ENCODE measurements at places on chromosomes 2 and 18. TPM values are rescaled to one million over a fixed set of nuclear protein-coding genes. Genes with fewer than 3 reads are reported as not detected.

GRCh38 chr2:133627741-133628140 is 59.5 kb upstream of the NCKAP5 start:
- no peak for DNase-seq

DNA sequence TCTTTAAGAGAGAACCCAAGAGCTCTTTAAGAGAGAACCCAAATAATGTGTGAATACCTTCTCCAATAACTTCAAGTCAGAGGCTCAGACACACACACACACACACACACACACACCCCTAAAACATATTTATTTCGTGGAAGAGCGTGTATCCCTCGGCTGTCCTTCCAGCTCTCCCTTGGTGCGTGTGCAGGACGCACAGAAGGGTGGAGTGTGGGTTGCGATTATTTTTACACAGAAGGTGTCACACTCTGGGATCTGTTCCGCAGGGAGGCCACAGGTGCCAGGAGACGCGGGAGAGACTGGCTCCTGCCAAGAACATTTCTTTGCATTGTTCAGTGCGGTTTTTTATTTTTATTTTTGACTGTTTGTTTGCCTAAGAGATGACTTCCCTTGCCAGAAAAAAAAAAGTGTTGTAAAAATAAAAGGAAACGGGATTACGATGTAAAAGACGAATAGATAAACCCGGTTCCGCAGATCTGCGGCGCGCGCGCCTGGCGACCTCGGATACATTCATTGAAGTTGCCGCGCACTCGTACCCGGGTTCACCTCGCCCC is 47.3 kb upstream of the ATP6V1B1 start:
- DNase-seq: no peak

DNA sequence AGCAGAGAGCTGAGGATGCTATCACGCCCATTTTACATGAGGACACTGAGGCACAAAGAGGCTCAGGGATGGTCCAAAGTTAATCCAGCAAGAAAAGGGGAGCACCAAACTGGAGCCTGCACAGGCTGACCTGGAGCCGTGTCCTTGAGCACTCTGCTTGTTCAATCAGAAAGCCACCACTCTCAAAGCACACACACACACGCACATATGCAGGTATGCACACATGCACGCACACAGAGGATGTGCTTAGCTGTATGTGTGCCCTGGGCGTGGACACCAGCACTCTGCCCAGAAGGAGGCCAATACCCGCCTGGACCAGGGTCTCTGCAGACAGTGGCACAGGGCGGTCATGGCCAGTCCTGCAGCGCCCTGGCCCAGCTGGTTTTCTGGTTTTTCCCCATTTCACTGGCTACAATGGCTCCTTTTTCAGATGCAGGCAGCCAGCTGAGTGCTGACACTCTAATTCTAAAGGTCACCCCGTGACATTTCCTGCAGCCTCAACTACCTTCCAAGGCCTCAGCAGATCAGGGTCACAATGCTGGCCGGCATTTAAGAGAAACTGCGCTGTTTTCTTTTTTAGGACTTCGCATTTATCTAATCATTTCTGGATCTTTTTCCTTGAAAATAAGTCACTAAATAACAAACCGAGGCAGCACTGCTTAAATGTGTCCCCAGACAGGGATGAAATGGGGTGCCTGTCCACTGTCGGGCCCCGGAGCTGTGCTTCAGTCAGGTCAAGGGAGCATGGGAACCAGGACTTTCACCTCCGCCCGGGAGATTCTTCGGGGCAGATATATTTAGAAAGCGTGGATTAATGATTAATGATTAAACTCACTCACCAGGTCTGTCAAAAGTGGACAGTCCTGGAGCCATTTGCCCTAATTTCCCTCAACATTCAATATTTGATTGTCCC is 104.5 kb downstream of the HDAC4 start:
- no peak for DNase-seq

DNA sequence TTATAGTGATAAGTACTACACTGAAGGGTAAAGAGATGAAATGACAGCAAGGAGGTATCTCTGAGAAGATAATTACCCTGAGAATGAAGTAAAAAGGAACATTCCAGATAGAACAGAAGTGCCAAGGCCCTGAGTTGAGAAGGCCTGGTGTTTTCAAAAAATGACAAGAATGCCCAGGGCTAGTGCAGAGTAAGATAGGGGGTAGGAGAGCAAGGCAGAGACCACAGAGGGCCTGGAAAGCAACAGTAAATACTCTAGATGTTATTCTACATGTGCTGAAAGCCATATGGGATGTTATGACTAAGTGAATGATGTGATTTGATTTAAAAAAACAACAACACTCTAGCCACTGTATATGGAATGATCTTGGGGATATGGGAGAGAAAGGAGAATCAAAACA is 52.3 kb downstream of the BAZ2B start:
- DNase-seq: no peak

The MC2R gene
- polyA plus RNA-seq: 0.13 TPM

The SP140L gene
- polyA plus RNA-seq: 7.1 TPM

The ADGRF3 gene
- polyA plus RNA-seq: 0.82 TPM

DNA sequence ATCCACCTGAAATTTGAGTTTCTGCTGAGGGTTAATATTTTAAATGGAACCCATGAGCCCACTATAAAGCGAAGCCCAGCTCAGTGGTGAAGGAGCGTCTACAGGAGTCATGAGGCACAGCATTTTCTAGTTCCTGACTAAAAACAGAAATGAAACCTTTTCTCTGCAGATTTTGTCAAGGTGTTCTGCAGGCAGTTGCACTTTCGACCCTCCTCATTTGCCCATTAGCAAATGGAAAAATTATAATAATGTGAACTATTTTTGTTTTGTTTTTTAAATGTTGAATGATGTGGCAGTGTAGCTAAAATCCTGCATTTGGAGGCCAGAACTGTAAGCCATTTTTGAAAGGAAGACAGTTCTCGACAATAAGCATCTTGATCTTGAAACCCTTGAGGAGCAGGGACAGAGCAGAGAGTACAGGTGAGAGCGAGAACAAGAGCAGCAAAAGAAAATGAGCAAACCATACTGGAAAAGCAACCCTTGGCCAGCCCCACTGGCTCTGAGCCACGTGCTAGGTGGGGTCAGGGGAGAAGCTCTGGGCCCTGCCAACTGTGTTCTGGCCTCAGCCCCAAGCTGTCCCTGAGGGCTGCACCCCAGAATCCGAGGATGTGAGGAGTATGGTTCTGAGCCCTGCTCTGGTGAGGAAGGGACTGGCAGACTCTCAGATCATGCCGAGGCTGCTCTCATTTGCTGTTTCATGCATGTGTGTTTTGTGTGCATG is 26.4 kb upstream of the COPS8 start:
- no peak for DNase-seq

GRCh38 chr2:50863856-50864255 is 168.1 kb downstream of the NRXN1 start:
- no peak for DNase-seq

DNA sequence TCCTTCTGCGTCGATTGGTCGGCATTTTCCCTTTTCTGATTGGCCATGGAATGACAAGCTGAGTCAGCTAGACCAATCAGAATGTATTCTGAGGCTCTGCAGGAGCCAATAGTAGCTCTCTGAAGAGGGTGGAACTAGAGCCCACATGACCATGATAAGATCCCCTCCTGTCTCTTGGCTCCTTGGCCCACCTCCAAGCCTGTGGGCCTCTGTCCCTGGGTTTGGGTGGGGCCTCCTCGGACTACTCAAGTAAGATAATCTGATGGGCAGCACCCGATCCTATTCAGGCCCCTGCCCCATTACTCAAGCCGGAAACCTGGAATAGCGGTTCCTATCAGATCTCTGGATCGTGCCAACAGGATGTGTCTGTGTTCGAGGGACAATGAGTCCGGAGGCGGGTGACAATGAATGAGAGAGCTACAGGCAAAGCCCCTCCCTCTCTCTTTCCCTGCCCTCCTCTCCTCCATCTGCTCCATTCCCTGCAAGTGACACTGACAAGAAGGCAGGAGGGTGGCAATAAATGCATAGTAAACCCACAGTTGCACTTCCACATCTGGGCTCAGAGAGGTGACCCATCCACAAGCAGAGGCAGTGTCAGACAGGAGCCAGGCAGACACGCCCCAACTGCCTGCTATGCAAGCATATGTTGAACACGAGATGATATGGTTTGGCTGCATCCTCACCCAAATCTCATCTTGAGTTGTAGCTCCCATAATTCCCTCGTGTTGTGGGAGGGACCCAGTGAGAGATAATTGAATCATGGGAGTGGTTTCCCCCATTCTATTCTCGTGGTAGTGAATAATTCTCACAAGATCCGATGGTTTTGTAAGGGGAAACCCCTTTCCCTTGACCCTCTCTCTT is 114.7 kb downstream of the TNS1 start:
- no peak for DNase-seq

GRCh38 chr2:133092571-133092970 is 422.6 kb upstream of the LYPD1 start:
- no peak for DNase-seq

GRCh38 chr2:170485254-170486026 is 229.7 kb upstream of the SP5 start:
- no peak for DNase-seq

The SLC23A3 gene
- polyA plus RNA-seq: 3.4 TPM

GRCh38 chr2:172103471-172104272 is 972 bp upstream of the DLX2 start:
- DNase-seq: peak; percentile 88

DNA sequence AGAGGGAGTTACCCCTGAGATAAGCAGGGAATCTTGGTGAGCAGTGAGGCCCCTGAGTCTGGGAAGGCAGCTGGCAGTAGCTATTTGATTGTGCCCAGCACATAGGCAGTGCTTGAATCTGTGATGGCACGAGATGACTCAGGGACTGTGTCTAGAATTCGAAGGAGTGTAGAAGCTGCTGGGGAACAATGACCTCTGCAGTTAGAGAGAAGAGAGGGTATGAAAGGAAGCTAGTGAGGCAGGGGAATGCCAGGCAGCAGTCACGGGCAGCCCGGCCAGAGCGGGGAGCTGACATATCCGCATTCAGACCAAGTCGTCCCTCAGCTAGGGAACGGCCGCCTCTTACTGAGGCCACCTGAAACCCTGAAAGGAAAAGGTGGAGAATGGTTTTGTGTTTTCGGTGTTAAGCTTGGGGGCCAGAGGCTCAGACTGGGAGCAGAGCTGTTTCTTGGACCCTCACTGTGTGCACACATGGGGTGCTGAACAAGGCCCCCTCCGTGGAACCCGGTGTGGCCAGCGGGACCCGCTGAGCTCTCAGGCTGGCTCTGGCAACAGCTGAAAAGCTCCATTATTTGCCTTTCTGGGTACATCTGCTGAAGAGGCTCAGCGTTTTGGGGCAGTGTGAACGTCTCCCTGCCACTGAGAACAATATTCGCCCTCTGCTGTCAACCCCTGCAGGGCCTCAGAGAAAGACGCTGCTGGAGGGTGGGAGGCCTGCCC is 32.9 kb downstream of the ARHGEF4 start:
- no peak for DNase-seq

All from muscle of arm (tissue), 14 donors.